ENCODE measurements at places on chromosomes 12 and 14. TPM values are rescaled to one million over a fixed set of nuclear protein-coding genes. Genes with fewer than 3 reads are reported as not detected.
A peak's percentile ranks its signal among the peaks of the same experiment; 100 is the strongest.

DNA sequence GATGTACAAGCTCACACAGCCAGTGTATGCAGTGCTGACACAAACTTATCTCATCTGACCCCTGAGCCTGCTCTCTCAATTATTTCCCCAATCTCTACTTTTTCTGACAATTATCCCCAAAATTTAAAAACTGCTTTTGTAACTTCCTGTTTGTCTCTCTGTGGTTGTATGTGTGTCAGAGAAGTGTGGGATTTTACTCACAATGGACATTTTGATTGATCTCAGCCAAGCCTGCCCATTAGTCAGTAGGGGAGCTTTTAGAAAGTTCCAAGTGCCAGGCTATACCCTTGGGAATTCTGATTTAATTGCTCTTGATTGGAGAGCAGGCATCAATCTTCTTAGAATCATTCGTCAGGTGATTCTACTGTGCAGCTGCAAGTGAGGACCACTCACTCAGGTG is 64.9 kb upstream of the LMNTD1 start:
- no peaks in the 10 kb centered on the region for H3K4me1 ChIP-seq
- H3K27ac ChIP-seq, result no peak overlapping the region
- no peak overlapping the region for H3K4me3 ChIP-seq
- DNase-seq, result no peak
- no peaks in the 10 kb centered on the region for H3K36me3 ChIP-seq
- no peaks in the 10 kb centered on the region for H3K27me3 ChIP-seq

- no peak overlapping the region for H3K4me3 ChIP-seq
- H3K27me3 ChIP-seq, result peaks cover 10% of the 10 kb centered on the region
- DNase-seq, result no peak
Measured at GRCh38 chr12:66048835-66049537, 81.6 kb downstream of the LLPH start.

- DNase-seq, result peak; percentile 56
- H3K4me3 ChIP-seq, result peak within 1 kb of the TSS; percentile 74
- no peaks in the 10 kb centered on the region for H3K27me3 ChIP-seq
- no peaks in the 10 kb centered on the region for H3K36me3 ChIP-seq
- H3K4me1 ChIP-seq, result peaks cover 47% of the 10 kb centered on the region
- peak within 1 kb of the TSS; percentile 90 for H3K27ac ChIP-seq
Measured at GRCh38 chr12:14961466-14962152, at the start of gene ARHGDIB. ARHGDIB (minus strand) TSS chr12:14961601; CDS start chr12:14950712, 10,889 bp downstream.

DNA sequence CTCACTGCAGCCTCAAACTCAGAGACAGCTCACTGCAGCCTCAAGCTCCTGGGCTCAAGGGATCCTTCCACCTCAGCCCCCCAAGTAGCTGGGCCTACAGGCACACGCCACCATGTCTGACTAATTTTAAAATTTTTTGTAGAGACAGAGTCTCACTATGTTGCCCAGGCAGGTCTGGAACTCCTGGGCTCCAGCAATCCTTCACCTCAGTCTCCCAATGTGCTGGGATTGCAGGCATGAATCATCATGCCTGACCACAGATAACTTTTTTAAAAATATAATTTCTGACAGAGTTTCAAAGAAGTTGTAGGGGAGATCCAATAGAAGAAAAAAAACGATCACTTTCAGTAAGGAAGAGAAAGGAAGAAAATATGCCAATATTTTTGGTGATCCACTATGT is 189.7 kb upstream of the CDKN3 start:
- H3K27ac ChIP-seq, result no peak overlapping the region
- H3K4me3 ChIP-seq, result no peak overlapping the region

DNA sequence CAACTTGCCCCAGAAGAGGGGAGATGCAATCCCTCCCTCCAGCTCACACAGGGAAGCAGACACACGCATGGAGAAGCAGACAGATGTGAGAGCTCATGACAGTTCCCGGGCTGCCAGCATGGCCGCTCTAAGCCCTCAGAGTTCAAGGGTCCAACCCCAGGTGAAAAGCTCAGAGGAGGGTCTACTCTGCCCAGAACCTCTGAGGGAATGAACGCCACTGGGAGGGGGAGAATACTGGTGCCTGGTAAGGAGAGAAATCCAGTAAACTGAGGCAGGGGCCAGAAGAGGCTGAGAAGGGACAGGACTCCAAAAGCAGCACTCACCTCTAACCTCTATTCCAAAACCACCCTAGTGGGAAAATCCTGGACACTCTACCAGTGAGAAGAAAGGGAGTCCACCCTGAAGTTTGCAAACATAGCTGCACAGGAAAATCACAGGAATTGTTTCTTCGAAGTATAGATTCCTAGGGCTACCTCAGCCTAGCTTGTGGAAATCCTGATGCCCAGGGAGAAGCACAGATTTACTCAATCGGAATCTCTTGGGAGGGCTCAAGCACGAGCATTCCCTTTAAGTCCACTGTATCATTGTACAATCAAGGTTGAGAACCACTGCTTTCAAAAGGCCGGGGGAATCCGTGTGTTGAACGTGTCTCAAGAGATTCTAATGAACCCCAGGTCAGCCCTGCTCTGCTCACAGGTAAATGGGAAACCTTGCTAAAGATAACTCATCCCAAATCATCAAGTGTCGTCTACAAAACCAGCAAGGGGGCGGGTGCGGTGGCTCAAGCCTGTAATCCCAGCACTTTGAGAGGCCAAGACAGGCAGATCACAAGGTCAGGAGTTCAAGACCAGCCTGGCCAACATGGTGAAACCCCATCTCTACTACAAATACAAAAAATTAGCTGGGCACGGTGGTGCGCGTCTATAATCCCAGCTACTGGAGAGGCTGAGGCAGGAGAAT is 34.3 kb upstream of the PLEKHG6 start:
- H3K27ac ChIP-seq, result no peak overlapping the region
- H3K36me3 ChIP-seq, result no peaks in the 10 kb centered on the region
- H3K4me1 ChIP-seq, result peaks cover 35% of the 10 kb centered on the region
- DNase-seq, result no peak

DNA sequence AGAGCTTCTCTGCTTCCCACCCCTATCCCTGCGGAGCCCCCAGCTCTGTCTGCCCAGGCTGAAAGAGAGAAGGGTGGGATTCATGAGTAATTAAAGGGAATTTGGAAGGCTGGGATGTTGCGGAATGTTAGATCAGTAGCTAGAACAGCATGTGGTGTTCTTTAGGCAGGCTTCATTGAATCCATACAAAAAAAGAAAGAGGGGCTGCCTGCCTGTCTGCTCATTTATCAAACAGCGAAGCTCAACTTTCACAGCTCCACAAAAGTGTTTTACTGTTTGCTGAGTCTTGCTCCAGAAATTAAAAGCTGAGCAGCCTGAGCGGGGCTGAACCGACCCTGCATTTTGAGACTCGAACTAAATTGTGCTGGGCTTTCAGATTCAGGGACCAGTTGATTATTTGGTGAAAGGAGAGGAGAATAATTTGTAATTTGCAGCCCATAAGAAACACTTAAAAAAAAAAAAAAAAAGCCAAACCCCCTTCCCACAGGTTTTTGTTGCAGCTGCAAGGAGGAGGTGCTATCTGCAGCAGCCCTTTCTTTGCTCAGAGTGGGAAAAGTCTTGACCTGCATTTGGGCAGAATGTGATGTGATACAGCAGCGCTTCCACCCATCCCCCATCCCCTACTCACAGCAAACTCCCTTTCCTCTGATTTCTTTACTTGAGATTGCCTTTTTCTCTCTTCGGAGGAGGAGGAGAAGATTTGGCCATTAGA is 89.7 kb downstream of the RFX4 start:
- H3K27ac ChIP-seq, result no peak overlapping the region
- DNase-seq, result no peak
- H3K36me3 ChIP-seq, result no peaks in the 10 kb centered on the region
- H3K4me1 ChIP-seq, result no peaks in the 10 kb centered on the region
- H3K4me3 ChIP-seq, result no peak overlapping the region

DNA sequence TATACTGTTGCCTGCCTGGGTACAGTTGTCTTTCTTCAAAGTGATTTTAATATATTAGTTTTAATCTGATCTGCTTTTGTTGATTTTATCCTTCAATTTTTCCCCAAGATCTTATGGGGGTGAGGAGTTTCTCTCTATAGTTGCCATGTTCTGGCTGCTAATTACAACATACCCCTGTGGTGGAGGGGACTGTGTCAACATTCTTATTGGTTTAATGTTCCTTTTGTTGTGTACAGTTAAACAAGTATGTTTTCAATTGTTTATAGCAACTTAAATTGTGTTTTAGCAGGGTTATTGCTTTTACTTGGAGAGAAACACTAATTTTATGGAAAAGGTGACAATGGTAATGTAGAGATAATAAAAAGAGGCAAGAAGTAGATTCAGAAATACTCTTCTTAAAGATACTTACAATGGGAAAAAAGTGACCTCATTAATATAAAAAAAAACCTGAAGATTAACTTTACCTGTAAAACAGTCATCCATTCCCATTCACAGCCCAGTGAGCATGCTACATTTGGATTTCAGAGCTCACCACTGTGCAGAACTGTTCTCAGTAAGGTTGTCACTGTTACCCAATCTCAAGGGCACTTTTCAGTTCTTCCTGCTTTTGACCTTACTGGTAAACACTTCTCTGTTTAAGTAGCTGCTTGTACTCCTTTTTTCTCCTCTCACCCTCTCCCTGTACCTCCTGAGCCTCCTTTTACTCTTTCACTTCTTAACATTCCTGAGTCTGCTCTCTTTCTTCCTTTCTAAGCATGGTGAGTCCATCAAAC is 8.1 kb upstream of the LRRK2 start:
- H3K27me3 ChIP-seq, result no peaks in the 10 kb centered on the region
- no peak overlapping the region for H3K4me3 ChIP-seq
- H3K36me3 ChIP-seq, result no peaks in the 10 kb centered on the region
- no peak for DNase-seq
- H3K4me1 ChIP-seq, result no peaks in the 10 kb centered on the region

DNA sequence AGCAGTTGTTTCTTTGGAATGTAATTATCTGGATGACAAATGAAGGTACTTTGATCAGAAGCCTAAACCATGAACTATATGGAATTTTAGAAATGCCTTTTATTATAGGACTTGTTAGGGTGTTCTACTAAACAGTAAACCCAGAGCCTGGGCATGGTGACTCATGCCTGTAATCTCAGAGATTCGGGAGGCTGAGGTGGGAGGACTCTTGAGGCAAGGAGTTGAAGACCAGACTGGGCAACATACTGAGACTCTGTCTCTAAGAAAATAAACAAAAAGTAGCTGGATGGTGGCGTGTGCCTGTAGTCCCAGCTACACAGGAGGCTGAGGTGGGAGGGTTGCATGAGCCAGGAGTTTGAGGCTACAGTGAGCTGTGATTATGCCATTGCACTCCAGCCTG is 23.9 kb downstream of the PALS1 start:
- no peaks in the 10 kb centered on the region for H3K27me3 ChIP-seq
- H3K4me1 ChIP-seq, result peaks cover 33% of the 10 kb centered on the region
- H3K27ac ChIP-seq, result no peak overlapping the region
- H3K4me3 ChIP-seq, result no peak overlapping the region

DNA sequence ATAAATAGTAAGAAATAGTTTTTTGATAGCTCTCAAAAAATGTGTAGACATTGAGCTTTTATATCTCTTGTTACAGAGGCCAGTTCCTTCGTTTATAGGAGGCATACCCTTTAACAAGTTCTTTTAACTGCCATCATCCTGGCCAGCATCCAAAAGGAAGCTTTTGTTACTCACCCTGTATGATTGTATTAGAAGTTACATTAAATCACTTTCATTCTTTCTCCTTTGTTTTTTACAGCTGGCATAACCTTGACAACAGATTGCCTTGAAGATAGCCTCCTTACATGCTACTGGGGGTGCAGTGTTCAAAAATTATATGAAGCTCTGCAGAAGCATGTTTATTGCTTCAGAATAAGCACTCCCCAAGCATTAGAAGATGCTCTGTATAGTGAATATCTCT is 20.1 kb downstream of the CGRRF1 start:
- H3K27me3 ChIP-seq, result no peaks in the 10 kb centered on the region
- H3K36me3 ChIP-seq, result peaks cover 15% of the 10 kb centered on the region
- DNase-seq, result no peak
- no peak overlapping the region for H3K4me3 ChIP-seq

- peaks cover 28% of the 10 kb centered on the region for H3K27me3 ChIP-seq
- H3K4me3 ChIP-seq, result no peak overlapping the region
- H3K4me1 ChIP-seq, result peaks cover 15% of the 10 kb centered on the region
- H3K36me3 ChIP-seq, result no peaks in the 10 kb centered on the region
Measured at GRCh38 chr12:49534731-49535278, 4.0 kb upstream of the KCNH3 start.

GRCh38 chr14:101600891-101601605 is 39.8 kb downstream of the DIO3 start:
- no peaks in the 10 kb centered on the region for H3K4me1 ChIP-seq
- DNase-seq, result no peak
- no peak overlapping the region for H3K4me3 ChIP-seq

GRCh38 chr12:669576-669945 is 6.3 kb upstream of the NINJ2 start:
- no peaks in the 10 kb centered on the region for H3K36me3 ChIP-seq
- no peak for DNase-seq
- H3K27ac ChIP-seq, result no peak overlapping the region

DNA sequence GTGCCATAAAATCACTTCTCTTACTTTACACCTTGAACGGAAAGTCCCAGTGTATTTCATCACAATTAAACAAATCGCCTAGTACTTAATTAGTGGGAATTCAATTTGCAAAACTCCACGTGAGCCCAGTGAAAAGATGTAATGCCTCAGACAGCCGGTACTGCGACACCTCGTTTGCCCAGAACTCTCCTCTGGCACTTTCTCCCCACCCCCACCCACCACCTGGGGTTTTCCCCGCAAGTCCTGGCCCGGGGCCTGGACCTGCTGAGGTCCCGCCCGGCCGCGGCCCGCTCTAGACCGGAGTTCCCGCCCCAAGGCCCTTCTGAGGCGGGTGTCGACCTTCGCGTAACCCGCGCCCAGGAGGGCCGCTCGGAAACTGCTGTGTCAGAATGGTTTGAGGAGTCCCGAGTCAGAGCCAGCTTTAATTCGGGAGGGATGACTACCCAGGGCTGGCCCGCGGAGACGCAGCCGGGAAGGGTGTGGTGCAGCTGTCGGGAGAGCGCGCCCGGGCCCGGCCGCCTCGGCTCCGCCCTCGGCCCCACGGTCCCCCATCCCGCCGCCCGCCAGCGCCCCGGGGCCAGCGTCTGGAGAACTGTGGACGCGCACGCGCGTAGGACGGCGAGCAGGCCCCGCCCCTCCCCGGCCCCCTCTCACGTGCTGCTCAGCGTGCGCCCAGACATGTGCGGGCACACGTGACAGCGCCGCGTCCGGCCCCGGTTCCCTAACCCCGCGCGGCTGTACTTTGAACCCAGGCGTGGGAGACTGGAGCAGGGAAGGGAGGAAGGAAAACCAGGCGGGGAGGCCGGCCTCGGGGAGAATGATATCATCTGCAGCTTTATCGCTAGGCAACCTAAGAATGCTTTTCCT is 10.8 kb downstream of the BHLHE41 start:
- H3K36me3 ChIP-seq, result no peaks in the 10 kb centered on the region
- DNase-seq, result peak; percentile 96
- H3K4me3 ChIP-seq, result peak overlapping the region; percentile 54

DNA sequence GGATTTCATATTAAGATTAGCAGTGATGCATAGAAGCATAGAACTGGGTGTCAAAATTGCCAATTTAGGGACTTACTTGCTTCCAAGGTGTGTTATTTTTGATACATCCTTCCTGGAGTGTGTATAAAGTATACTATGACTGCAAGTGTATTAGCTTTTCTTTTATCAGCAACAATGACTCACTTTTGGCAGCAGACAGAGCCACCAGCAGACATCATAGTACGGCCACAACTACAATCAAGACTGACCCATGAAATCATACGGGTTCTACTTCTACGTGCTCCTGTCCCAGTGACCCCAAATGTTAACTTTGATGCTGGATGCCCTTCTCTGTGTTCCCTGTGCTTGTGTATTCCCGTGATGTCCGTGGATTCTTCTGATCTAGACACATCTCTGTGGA is 443.9 kb downstream of the TMEM132D start:
- no peak for DNase-seq
- no peaks in the 10 kb centered on the region for H3K27me3 ChIP-seq
- H3K36me3 ChIP-seq, result no peaks in the 10 kb centered on the region
- no peaks in the 10 kb centered on the region for H3K4me1 ChIP-seq
- no peak overlapping the region for H3K4me3 ChIP-seq
- no peak overlapping the region for H3K27ac ChIP-seq

The CRIP1 gene
- 73.2 TPM for total RNA-seq

The ABHD12B gene
- not detected for total RNA-seq

The LRTM2 gene
- not detected for total RNA-seq

The OTX2 gene
- not detected for total RNA-seq
